ENCODE measurements at places on chromosomes 7 and 10. TPM values are rescaled to one million over a fixed set of nuclear protein-coding genes. Genes with fewer than 3 reads are reported as not detected.

Gene NEBL
- total RNA-seq: not detected

GRCh38 chr7:95169678-95170077, 154.7 kb downstream of the PON1 start:
- no peak for DNase-seq

DNA sequence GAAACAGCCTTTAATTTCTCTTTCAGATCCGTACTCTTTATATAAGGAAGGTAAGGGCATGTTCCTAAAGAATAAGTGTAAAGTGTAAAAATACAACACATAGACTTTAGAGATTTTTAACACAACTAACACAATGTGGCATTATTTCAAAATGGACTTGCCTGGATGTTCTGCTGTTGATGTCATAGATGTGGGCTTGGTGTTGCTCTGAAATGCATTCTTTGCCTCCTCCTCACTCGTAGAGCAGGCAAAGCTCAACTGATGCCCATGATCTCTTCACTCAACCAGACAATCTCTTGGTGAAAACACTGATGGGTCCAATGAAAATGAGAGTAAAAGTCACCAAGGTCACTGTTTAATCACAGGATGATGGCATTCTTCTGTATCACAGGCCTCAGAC, 174.2 kb upstream of the TCERG1L start:
- no peak for DNase-seq

DNA sequence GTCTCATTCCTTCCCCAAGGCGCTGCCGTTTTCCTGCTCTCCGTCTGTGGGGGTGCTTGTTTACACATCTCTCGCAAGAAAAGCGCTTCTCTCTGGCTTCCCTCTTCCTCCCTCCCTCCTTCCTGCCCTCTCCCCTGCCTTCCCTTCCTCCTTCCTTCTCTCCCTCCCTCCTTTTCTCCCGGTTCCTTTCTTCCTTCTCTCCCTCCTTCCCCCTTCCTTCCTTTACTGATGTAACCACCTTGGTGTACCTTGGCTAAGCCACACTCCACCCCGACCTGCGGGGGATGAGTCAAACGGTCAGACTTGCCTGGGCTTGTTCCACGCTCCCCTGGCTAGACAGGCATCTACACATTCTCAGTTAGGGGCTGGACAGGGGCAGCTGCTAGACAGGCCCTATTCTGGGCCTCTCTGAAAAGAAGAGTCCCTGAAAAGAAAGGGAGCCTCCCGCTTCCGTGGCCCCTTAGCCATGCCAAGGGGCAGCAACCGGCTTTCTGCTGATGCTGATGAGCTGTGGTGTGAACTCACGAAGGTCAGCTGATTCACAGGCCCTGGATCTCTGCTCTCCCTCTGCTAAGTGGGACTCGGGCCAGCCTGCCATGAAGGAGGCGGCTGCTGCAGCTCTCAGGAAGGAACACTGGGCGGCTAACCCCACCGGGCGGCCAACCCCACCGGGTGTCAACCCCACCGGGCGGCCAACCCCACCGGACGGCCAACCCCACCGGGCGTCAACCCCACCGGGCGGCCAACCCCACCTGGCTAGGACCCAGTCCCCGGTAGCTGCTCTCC, 216.8 kb downstream of the TCERG1L start:
- no peak for DNase-seq
